ENCODE measurements at places on chromosomes 2 and 18.

DNA sequence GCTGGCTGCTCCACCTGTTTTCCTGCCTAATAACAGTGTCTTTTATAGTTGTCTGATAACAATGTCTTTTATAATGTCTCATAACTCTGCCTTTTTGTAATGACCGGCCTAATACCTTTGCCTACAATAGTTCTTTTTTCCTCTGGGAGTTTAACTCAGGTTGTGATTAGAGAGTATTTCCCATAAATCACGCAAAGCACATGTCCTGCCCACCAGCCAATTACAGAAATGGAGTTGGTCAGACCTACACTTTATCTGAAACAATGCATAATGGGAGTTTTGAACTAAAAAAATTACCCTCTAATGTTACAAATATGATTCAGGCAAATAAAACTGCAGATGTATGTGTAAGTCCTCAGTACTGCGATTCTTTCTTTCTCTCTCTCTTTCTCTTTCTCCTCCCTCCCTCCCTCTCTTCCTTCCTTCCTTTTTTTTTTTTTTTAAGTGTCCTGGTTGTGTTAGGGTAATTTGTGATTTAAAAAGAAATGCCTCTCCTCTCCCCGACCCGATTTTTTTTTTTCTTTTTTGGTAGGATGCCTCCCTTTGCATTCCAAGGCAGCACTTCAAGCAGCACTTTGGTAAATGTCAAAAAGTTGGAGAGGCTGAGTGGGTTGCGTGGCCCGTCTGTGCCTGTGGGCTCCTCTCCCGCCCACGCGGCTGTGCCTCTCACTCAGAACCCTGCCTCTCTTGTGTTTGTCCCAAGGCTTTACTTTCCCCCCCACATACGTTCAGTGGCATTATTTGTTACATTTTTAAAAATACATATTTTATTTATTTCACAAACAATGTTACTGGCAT lies 147.3 kb downstream of the AGAP1 start:
- no peak for DNase-seq

- DNase-seq = no peak
These were observed 567.2 kb downstream of the TMX3 start for GRCh38 chr18:68147728-68148127.

DNA sequence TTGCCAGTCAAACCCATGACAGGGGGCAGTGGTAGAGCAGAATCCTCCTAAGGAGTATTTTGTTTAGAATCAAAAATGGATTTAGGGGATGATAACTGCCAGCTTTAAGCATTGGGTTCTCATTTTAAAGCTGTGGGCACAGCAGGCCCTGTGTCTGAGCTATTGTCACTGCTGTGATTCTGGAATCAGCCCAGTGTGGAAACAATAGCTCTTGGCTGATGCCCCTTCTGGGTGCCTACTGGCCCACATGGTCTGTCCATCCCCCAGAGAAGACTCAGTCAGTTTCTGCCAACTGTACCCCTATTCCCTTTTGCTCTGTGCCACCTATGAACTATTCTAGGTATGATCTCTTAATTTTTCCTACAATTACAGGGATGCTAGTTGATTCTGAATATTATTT lies 91.7 kb upstream of the LRRTM1 start:
- no peak for DNase-seq

DNA sequence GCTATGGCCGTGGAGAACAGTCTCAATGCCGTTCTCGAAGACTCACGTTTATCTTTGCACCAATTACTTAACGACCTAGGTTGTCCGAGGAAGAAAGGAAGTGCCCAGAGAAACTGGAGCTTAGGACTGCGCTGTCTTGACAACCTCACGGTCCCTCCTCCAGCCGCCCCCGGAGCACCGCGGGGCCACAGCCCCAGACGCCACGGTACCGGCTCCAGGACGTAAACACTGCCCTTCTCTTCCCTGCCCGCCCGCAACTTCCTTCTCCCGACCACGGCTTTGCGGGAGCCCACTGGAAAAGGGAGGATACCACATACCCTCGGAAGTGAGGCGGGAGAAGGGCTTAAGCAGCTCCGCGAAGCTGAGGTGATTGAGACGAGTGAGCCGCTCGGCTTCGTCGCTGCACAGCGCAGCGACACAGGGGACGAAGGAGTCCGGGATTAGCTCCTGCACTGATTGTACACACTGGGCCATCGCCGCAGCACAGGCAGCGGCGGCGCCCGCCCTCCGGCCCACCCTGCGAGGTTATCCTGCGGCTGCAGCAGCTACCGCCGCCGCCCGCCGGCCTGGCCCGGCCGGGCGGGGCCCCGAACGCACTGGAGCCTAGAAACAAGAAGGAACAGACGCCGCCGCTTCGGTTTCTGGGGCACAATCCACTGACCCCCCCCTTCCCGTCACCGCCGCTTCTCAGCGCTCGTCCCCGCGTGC lies 483 bp downstream of the TRAPPC8 start:
- DNase-seq = no peak

- no peak for DNase-seq
These were observed 4.2 kb upstream of the GRB14 start for GRCh38 chr2:164625378-164625971.

DNA sequence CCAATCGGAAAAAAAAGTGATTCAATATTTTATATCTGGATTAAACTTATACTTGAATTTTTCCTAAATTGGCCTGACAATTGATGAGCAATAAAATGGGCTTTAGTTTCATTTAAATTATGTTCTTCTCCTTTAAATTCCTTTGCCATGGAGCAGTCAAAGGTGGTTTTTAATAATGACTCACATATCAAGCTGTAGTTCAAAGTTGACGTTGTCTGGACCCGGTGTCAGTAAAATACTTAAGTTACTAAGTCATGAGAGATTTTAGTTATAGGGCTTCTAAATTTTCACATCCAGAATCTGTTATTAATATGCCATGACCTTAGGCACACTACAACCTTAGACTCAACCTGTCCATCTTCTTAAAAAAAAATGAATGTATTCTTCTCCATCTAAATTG lies 62.5 kb downstream of the CDH2 start:
- DNase-seq = no peak

DNA sequence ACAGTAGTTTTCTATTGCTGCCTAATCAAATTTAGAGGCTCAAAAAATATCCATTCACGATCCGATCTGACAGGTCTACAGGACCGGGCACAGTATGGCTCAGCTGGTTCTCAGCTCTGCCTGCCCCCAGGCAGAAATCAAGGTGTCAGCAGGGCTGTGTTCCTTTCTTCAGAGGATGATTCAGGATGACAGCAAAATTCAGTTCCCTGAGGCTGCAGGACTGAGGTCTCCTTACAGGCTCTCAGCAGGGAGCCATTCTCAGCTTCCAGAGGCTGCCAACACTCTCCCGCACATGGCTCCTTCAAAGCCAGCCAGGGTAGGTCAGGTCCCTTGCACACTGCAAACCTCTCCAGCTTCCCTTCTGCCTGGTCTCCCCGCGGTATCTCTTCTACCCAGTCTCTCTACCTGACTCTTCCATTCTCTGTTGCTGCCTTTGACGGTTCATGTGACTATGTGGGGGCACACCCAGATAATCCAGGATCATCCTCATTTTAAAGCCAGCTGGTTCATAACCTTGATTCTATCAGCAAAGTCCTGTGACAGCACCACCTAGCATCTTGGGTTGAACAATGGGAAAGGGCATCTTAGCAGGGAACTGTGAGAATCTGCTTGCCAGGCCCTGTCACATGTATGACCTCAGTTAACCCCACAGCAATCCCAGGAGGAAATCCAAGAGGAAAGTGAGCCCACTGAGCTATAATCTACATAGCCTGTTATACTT lies 50.4 kb downstream of the UXS1 start:
- DNase-seq = no peak

DNA sequence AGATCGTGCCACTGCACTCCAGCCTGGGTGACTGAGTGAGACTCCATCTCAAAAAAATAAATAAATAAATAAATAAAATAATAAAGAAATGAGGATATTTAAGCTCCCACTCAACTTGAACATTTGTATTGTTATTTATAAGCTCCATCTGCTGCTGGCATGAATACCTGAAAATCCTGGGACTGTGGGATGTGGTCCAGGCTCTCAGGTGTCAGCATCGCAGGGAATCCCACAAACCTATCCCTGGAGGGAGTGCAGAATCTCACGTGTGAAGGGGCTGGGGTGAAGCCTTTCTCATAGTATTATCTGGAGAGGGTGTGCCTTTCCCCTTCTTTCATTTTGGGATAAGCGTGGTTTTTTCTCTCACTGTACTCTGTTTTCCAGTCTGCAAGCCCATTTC lies 47.4 kb upstream of the POLE4 start:
- DNase-seq = no peak

GRCh38 chr2:238128534-238129001 lies 9.9 kb upstream of the KLHL30 start:
- no peak for DNase-seq

All from central memory CD4-positive, alpha-beta T cell (primary cell).